ENCODE measurements at places on chromosomes 3 and 15.

DNA sequence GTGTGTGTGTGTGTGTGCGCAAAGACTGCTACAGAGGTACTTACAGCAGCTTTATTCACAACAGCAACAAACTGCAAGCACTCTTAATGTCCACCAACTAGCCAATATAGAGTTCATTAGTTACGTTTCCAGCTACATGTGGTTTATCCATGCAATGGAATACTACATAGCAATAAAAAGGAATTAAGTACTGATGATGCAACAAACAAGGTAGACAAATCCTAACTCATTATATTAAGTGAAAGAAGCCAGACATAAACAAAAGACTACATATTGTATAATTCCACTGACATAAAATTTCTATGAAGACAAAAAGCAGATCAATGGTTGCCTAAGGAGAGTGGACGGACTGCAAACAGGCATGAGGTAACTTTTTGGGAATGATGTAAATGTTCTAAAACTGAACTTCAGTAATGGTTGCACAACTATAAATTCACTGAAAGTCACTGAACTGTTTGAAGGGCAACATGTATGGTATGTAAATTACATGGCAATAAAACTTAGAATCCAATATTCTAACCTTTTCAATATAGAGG is 433.7 kb downstream of the SHQ1 start:
- DNase-seq: no peak

DNA sequence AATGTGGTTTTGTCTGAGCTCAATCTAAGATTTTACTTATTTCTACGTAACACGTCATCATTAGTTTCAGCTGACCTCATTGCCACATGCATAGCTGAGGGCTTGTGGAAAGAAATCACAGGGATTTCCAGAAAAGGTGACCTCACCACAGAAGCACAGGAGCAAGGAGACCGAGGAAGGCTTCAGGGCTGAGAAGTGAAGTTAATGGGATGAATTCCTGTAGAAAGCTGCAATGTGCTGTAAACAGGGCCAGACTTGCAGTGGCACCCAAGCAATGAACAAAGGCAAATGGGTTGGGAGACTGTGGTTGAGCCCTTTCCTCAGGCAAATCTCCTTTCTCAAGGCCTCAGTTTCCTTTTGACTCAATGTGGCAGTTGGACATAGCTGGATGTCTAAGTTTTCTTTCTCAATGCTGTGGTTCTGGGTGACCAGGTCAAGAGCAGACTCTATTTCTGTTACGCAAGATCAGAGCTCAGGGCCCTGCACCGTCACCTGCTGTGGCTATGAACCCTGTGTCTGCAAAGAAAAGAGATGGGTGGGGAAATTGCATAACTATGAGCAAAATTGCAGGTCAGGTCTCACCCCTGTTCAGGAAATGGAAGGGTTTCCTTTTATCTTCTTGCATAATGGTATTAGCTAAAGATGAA is 252.2 kb upstream of the TBL1XR1 start:
- DNase-seq: peak; percentile 18

DNA sequence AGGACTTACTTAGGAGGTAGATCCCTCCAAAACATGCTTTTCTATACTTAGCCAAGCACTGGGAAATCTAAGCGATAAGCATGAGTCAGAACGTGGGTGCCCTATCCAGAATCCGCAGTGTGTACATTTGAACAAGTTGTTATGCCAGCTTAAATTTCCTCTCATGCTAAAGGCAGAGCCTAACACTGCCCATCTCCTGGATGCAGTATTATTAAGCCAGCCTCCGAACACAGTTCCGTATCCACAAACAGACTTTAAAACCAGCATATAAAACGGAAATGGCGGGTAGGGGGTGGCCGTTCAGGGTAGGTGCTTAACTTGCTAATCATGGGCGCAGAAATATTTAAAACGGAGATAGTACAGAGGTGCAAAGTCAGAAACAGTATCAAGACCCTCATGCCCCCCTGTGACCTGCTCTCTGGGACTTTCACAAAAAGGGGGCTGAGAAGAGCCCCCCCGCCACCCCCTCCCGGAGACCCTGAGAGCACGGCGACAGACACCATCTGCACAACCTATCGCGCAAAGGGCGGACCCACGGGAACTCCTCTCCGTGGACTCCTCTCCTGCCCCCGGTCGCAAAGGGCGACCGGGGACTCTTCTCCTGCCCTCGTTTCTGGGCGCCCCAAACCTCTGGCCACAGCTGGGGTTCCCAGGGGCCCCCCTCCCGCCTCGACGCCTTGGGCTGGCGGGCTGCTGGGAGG is 889 bp upstream of the LRRIQ4 start:
- DNase-seq: peak; percentile 22

DNA sequence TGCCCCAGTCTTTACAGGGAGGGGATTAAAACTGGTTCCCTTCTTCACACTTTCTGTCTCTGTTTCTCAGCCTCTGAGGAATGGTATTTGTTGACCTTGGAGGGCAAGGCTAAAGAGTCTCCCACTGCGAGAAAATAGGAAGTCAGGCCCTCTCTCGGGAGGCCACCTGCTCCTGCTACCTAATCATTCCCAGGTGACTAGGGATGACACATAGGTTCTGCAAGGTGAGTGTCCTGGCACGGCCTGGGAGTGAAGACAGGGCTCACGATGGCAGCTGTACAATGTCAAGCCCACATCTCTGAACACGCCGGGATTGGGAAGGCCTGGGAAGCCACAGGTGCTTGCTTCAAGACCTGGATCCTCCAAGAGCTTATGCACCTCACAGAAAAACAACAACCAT is 314.2 kb downstream of the NTRK3 start:
- DNase-seq: no peak

- DNase-seq: no peak
Measured at GRCh38 chr3:116348216-116348615, 97.1 kb downstream of the LSAMP start.

DNA sequence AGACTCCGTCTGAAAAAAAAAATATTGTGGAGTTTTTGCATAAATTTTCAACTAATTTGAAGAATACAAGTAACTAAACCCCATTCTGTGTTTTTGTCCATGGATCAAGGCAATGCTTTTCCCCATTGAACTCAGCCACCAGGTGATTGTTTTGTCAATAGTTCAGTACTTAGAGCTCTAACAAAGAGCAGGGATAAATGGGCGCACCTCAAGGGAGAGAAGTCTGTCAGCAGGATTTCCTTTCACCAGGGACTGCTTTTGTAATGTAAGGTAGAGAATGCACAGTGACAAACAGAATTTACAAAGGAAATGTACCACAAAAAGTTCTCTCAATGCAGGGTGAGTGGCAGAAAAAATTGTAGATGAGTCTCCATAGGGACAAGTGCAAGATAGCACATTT is 10.8 kb upstream of the ATP13A5 start:
- no peak for DNase-seq

DNA sequence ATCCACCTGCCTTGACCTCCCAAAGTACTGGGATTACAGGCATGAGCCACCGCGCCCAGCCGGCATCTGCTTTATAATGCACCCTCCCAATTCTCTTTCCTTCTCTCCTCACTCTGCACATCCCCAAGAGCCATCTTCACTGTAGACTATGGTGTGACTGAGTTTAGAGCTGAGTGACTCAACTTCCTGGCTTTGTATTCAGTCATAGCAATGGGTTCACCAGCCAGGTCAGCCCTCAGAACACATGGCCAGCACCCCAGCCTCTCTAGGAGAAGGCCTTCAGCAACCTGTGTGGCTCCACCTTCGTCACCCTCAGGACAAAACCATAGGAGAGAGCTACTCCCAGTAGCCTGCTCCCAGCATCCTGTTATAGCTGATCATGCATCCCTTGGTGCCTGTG is 33.0 kb downstream of the ARID3B start:
- no peak for DNase-seq

GRCh38 chr3:45132568-45133211 is 13.5 kb downstream of the CDCP1 start:
- no peak for DNase-seq

GRCh38 chr15:90038632-90039095 is 37.5 kb downstream of the ZNF710 start:
- DNase-seq: no peak

- DNase-seq: no peak
Measured at GRCh38 chr3:117600666-117601065, 891.1 kb downstream of the TUSC7 start.

DNA sequence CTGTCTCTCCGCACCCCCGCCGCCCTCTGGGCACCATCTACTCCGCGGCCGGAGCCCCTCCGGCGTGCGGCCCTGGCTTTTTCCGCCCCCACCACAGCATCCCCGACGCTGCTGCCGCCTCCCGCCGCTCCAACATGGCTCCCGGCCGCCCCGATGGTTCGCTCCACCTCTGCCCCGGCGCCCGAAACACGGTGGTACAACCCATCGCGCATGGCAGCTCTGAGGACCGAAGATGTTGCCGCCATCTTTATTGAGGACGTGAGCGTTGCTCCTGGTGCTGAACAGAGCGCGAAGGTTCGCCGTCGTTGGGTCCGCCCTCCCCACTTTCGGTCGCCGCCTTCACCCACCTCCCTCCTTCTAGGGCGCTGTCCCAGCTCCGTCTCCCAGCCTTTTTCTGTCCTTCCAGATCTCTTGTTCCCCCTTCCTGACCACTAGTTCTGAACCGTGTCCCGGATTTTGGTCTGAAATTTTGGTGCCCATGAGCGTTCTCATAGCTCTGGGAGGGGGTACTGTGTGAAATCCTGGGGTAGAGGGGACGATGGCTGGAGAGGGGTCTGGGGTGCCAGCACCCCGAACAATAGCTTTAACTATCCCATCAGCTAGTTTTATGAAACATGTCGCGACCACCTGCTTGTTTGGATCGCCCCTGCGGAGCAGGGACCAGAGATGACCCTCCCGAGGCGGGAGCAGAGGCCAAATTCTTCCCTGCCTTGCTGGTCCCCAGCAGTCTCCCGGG is at the start of gene CELSR3:
Gene CELSR3 (minus strand): TSS at position 134 of the 736 bp plus-strand sequence. CDS start 252 bp downstream, outside the sequence.
- DNase-seq: peak; percentile 51

DNA sequence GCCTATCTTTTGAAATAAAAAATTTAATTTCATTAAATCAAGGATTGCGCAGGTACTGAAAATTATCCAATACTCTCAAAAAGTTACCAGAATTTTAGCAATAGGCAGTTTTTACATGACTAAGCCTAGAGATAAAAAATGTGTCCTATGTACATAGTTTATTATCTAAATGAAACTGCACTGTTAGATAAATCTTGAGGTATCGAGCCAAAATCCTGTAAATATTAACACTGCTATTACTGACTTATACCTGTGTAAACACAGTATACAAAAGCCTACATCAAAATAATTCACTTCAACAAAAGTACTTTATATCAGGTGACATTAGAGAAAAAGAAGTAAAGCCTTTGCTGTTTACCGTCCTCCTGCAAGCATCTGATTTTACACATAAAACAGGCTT is 60.7 kb downstream of the TASOR start:
- DNase-seq: no peak

DNA sequence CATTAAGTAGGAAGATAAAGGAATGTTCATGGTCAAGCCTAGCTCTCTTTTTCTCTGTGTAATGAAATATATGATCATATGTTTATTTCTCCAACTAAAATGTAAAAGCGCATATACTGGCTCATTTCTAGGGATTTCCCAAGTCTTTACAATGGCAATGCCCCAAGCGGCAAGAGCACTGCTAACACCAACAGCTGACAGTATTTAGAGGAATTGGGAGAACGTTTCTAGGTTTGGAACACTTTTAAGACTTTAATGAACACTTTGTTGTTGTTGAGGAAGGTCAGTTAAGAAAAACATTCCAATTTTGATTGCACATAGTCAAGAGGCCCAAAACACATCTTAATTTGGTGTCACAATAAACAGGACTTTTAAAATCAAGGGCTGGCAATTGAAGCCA is 132.7 kb downstream of the ATP8B4 start:
- no peak for DNase-seq

Measured in CD4-positive, alpha-beta T cell treated with Interleukin-17A for 4 hours (primary cell).